NCI-H1092 (cell line): ENCODE measurements at places on chromosomes 5 and 9.

DNA sequence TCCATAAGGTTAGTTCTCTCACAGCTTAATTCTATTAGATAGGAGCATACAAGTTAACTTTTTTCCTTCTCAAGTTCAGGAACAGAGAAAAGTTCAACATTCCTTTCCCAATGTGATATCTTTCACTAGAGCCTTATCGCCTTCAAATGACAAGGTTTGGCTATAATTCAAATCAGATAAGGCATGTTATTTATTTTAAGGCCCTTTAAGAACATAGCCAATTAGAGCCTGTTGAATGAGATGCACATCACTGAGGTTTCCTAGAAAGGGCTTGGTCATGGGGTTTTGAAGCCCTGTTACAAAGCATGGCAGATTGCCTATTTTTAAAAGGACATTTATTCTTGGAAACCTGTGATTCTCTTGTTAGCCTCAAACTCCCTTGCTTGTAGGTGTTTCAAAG, 123.4 kb downstream of the BASP1 start:
- no peak for DNase-seq

DNA sequence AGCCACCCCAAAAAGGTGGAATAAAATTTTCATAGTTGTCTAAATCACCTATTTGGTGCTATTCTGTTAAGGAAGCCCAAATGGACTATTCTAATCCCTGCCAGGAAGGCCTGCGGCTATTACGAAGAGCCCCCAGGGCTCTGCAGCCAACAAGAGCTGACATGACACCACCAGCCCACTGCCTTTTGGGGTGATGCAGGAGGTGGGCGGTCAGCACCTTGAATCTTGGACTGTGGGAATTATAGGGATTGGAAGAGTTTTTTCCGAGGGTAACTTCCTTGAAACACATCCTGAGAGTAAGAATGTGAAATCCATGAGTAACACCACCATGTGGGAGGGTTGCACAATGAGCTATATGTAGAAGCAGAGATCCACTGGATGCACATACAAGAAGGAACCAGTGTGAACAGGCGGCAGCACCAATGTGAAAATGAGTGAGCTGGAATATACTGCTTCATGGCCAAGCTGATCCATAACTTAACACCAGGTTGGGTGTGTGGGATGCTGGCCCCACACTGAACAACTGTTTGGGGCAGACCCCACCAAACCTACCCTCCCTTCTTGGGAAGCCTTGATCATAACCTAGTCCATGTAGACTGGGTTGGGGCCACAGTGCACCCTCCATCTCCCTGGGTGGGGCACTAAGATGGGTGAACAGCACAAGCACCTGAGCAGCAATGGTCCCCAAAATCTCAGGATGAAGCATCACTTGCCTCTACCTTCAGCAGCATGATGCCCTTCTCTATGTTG, 239.0 kb downstream of the FSTL4 start:
- DNase-seq: no peak

DNA sequence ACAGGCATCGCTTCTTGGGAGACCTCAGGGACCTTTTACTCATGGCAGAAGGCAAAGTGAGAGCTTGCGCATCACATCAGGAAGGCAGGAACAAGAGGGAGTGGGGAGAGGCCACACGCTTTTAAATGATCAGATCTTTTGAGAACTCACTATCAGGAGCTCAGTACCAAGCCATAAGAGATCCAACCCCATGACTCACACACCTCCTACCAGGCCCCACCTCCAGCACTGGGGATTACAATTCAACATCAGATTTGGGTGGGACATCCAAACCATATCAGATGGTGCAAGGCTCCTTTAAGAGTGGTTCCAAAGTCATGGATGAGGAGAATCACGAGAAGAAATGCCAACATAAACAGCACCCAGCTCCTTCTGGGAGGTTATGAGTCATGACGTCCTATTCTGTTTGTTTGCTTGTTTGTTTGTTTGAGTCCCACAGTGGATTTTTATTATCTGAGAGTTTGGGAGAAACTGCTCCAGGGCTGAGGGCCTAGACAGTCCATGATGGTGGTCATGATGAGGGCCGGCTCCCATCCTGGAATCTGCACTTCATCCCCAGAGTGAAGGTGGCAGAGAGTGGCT, 453.5 kb downstream of the GADD45G start:
- DNase-seq: no peak

- DNase-seq: no peak
Measured at GRCh38 chr5:16072616-16073015, 107.0 kb downstream of the MARCHF11 start.

GRCh38 chr5:82244854-82245635, 33.1 kb downstream of the RPS23 start:
- no peak for DNase-seq

- DNase-seq: no peak
Measured at GRCh38 chr5:174111287-174111973, 65.9 kb downstream of the NSG2 start.

DNA sequence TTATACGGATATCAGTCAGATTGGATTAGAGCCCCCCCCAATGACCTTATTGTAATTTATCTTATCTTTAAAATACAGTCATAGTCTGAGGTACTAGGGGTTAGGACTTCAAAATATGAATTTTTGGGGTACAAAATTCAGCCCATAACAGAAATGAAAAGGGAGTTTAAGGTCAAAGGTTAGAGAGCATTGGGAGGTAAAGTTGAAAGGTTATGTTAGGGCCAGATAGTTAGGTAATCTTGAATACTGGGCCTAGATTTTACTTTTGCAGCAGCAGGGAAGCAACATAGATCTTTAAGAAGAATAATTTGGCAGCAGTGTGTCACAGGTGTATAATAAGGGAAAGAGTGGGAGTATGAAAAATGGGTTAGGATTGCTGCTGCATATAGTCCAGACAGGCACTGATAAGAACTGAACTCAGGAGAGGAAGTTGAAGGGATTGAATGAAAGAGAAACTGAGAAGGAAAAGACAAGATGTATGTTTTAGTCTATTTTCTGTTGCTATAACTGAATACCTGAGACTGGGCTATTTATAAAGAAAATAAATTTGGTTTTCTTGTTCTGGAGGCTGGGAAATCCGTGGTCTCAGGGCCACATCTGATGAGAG, 10.7 kb upstream of the GCNT4 start:
- no peak for DNase-seq

- DNase-seq: peak; percentile 16
Measured at GRCh38 chr5:132386644-132387286, 17.3 kb downstream of the SLC22A5 start.
